Endothelial cell (in vitro differentiated cells): ENCODE measurements at places on chromosomes 5 and 9.

DNA sequence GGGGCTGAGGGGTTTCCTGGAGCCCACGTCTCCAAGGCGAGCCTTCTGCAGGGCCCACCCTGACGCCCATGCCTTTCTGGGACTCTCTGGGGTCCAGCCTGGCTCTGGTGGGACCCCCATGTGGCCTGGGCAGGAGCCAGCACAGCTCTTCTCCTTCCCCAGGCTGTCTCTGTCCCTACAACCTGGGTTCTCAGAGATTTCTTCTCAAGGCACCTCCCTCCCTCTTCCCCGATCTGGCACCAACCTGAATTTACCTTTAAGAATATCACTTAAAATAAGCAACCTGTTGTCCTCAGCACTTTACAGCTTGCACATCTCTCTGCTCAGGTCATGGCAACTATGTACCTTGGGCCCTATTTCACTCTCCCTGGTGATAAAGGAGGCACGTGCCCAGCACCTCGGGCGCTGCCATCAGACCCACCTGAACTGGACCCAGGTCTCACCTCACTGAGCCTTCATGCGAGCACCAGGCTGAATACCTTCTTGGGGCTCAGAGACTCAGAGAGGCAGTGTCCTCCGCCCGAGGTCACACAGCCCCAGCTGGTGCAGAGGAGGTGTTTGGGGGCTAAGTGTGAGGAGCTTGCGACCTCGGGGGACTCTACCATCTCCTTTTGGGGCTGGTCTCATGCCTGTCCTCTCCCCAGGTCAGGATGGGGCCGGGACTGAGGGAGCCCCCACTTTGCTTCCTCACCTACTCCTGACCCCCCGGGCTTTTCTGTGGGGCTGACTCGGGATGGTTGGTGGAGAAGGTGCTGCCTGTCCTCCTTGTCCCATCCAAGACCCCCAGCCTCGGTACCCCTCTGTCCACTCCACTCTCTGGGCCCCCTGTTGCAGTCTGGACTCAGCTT lies 217.7 kb downstream of the C9orf50 start:
- no peak for DNase-seq

DNA sequence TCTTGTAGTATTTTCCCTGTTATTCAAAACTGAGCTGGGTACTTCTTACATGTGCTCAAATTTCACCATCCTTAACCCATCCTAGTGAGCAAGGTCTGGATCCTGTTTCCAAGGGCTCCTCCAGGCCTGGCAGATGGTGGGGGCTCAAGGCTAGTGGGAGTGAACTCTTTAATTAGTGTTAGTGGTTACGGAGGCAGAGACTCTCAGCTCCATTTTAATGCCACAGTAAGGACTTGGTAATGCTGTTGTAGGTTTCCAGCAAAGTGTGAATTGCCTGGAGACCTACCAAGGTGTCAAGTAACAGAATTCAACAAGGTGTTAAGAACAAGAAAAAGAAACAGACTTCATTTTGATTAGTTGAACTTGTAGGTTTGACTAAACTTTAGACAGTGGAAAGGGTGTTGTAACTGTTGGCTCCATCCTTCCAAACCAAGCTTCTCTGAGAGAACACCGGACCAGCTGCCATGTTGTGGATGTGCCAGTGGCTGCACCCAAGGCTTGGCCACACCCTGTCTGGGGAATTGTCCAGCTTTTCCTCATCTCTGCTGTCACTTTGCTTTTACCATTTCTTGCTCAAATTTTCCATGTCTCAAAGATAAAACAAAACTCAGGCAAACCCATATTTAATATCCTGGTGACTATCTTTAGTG lies 98.7 kb downstream of the ADCY2 start:
- DNase-seq, result no peak

DNA sequence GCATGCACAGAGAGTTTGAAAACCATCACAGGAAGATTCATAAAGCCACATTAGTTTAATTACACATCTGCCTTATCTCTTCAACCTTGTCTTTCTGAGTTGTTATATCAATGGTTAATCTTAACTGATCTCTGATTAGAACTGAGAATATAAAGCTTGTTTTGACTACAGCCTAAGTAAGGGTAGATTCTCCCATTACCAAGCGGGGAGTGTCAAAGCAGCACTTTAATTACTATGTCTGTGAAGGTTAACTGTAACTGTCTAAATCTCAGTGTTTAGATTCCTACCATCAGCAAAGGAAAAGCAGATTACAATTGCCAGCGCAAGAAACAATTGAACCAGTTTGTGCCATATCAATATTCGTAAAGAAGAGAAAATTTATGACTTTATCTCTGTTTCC lies 348.7 kb downstream of the CDH12 start:
- DNase-seq, result no peak

- DNase-seq, result no peak
Measured at GRCh38 chr5:96214442-96215197, 218.4 kb downstream of the PCSK1 start.

DNA sequence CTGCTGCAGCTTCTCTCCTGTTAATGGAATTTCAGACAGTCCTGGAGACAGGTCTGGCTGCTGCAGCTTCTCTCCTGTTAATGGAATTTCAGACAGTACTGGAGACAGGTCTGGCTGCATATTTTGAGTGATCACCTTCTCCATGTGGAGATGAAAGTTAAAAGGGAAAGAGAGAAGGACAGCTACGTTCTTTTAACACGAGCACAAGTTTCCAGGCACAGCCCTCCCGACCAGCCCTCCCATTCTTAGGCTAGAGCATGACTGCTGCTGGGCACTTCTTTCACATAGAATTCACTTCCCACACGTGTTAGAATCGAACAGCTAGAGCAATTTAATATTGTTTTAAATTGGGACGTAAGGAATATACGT lies 133.3 kb upstream of the DMRT1 start:
- no peak for DNase-seq

DNA sequence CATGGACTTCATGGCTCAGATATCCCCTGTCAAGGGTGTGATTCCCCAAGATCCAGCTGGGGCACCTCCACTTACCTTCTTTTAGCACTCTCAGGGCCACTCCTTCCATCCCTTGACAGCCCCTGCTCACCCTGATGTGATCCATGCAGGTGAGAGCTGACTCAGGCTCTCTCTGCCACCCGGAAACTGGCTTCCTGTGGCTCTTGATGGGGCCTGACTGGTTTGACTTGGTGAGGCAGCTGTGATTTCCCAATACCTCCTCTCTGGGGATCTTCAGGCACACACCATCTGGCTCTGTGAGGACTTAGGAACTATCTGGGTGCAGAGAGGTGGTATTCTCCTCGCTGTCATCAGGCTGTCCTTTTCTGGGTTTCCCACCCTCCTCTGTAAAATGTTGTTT lies 7.9 kb upstream of the FAT2 start:
- DNase-seq, result no peak

DNA sequence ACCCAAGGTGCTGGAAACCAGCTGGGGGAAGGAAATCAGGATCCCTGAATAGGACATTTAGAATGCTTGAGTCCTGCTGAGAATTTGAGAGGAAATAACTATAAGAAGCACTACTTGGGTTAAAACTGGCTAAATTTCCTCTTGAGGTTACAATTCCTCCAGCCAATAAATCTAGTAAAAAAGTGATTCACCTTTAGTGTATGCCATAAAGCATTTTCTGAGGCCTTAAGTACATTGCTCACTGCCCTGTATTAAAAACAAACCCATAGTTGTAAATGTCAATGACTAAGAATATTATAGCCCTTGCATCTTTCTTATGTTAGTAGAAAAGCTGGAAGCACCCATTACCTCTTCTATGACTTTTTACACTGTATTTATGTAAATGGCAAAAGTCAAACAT lies 634.7 kb upstream of the ARRDC3 start:
- DNase-seq, result no peak

DNA sequence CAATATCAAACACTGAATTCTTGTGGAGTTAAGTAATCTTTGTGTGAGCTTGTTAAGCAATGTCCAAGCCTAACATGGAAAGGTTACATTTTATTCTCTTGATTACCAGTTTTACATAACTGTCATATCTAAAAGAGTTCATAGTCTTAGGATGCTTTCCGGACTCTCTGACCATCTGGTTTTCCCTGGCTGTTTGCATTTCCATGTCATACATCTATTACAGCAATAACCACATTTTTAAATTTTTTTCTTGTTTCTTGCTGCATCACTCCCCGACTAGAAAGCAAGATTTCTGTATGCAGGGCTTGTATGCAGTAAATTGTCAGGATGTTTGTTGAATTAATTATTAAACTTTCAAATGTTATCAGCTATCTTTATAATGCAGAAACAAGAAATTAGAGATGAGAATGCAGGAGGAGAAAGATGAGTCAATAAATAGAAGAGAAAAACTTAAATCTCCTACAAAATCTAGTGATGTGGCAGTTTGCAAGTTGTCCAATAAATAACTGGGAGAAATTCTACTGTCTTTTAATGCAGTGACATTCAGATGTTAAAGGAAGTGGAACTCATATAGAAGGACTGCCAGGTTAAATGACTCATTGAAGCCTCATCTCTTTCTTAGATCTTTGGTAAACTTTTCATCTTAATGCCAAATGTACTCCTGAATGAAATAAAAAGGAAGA lies 179.6 kb upstream of the SGCD start:
- DNase-seq, result no peak

DNA sequence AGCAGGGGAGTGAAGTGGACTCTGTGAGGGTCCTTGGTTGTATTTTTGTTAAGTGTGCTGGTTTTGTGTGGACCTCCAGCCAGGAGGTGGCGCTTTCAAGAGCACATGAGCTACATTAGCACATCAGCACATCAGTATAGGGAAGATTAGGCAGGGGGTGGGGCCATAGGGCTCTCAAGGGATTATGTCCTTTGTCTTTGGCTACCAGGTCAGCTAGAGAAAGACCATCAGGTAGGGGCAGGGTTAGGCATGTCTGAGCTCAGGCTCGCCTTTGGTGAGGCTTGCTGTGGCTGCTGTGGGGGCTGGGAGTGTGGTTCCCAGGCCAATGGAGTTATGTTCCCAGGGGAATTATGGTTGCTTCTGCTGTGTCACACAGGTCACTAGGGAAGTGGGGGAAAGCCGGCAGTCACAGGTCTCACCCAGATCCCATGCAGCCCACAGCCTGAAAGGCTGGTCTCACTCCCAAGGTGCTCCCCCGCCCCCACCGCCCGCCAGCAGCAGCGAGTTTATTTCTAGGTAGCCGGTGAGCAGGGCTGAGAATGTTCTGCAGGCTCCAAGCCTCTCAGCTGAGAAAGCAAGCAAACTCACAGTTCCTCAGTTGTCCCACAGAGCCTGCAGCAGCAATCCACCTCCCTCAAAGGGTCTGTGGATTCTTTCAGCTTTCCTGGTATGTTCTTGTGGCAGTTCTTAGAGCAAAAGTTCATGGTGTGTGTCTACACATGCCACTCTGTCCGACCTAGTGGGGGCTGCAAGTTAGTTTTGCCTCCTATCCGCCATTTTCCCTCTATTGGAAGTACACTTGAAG lies 13.7 kb downstream of the OR1J1 start:
- no peak for DNase-seq

GRCh38 chr5:44535621-44536020 lies 146.4 kb upstream of the FGF10 start:
- DNase-seq, result no peak

DNA sequence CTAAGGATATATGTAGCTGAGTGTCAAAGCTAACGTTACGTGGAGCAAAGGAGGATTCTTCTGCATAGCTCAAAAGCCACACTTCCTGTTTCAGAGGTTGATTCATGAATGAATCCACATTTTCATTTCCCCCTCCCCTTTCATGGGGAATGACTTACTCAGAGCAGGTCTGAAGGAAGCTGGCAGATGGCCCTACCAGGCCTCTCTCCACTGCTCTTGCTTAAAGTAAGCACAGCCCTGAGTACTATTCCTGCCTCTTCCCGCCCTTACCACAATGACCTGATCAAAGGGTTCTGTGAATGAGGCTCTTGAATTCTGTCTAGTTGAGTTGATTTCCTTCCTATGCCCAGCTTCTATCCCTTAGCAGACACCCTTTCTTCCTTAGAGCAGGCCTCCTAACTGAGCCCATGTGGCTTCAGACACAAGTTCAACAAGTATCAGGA lies 6.3 kb downstream of the IGIP start:
- no peak for DNase-seq

DNA sequence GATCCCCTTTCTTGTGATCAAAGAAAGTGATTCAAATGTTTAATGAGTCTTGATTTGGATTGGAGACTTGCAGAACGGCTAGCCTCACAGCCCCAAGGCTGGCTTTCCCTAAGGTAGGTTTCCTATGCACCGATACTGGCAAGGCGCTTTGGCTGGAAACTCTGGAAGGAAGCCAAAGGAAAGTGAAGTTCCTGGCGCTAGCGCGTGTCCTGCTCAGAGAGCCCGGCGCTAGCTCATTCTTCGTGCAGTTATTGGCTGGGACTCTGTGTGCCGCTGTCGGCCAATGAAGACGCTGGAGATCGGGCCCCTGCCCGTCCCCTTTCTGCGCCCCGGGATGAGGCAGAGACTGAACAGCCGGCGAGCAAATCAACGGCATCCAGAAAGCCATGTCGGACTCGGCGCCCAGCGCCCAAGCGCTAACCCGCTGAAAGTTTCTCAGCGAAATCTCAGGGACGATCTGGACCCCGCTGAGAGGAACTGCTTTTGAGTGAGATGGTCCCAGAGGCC lies at the start of gene PCDHGC3:
Gene PCDHGC3 (plus strand): TSS at position 342 of the 507 bp plus-strand sequence. CDS start 151 bp downstream, at position 493.
- peak; percentile 82 for DNase-seq

DNA sequence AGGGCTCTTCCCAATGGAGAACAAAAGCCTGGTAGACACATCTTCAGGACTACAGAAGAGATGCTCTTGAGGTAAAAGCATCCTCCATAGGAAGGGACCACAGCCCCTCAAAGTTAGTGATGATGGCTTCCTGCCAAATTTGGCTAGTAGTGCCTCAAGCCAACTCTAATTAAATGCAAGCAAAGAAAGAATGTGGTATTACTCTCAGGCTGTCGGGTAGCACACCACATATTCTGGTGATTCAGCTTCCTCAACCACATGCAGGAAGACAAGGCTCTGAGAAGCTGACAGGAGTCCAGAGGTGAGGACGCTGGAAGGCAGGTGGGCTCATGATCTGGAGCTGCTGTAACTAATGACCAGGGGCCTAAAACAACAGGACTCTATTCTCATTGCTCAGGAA lies 37.2 kb upstream of the S1PR3 start:
- DNase-seq, result no peak

- no peak for DNase-seq
Measured at GRCh38 chr9:132763574-132763973, 93.3 kb downstream of the GTF3C4 start.

DNA sequence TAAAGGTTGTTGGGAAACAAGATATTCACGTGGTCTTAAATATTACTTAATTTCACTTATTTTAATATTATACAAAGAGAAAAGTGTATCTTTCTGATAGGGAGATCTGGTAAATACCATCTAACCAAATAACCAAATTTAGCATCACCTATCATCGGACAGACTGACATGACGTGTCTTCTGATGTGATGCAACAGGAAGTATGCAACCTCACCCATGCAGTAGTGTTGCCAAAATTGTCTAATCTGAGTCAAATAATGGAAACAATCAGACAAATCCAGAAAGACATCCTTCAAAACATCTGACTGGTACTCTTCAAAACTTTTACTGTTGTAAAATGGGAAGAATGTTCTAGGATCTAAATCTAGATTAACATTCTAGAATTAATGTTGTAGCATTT lies 148.0 kb downstream of the FGF1 start:
- DNase-seq, result no peak

- DNase-seq, result peak; percentile 63
Measured at GRCh38 chr5:38420691-38421390, 135.6 kb downstream of the LIFR start.
